Activated CD4-positive, alpha-beta T cell treated with anti-CD3 and anti-CD28 coated beads, Interleukin-2, amount 50 U/mL, for 16 hours (primary cell): ENCODE measurements at places on chromosomes 5 and 9.

DNA sequence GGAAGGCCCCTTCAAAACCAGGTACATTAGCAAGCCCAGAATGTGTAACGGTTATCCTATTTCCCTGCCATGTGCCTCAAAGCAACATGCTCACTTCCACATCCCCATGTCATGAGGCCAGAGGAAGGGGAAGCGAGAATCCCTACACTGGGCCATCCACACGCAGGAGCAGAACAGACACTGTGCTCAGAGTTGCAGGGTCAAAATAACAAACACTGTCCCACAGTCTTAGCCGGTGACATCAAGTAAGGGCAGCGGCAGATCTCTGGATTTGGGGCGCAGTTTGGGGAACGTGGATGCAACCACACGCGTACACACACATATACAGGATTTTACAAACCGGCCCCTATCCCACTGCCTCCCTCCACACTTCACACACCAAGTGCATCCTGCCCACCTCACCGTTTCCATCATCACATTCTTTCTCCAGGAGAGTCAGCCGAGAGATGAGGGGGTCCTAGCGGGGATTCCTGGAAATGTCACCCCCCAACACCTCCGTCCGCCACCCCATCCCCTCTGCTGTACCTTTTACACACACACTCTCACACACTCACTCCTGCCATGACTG lies 776 bp downstream of the APBA1 start:
- no peak for DNase-seq

DNA sequence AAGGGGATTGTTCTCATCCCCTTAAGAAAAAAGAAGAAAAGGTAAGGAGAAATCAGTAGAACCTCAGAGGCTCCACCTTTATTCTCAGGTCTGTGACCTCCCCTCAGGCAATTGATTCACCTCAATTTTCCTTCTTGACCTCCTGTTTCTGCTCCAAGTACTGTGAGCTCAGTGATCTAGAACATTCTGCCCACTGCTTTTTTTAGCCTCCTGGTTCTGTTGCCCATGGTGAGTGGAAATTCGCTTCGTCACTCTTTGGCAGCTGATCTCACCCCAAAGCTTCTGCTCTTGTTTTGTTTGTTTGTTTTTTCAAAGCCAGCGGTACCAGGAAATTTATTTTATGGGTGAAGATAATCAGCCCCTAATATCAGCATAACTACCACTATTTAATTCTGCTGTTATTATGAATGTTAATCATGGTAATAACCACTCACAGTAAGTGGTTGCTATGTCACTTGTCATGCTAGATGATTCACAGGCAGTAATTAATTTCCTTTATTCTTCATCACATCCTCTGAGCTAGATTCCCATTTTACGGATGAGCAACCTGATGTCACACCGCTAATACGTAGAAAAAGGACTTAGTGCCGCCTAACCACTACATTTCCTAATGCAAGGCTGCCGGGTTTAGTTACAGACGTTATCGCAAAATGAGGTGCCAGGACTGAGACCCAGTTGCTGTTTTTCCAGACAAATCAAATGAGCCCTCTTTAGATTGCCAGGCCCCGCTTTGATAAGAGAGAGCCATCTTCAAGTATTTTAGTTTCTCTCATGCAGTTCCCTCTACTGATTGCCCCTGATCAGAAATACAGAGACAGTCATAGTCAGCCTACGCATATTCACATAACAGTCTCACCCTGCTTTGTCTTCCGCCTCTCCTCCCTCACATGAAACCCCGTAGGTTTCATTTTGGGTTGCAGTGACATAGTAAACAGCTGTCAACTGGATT lies 78.2 kb downstream of the CYFIP2 start:
- DNase-seq, result peak; percentile 68

- no peak for DNase-seq
Measured at GRCh38 chr5:59831326-59832010, 62.1 kb downstream of the PDE4D start.

DNA sequence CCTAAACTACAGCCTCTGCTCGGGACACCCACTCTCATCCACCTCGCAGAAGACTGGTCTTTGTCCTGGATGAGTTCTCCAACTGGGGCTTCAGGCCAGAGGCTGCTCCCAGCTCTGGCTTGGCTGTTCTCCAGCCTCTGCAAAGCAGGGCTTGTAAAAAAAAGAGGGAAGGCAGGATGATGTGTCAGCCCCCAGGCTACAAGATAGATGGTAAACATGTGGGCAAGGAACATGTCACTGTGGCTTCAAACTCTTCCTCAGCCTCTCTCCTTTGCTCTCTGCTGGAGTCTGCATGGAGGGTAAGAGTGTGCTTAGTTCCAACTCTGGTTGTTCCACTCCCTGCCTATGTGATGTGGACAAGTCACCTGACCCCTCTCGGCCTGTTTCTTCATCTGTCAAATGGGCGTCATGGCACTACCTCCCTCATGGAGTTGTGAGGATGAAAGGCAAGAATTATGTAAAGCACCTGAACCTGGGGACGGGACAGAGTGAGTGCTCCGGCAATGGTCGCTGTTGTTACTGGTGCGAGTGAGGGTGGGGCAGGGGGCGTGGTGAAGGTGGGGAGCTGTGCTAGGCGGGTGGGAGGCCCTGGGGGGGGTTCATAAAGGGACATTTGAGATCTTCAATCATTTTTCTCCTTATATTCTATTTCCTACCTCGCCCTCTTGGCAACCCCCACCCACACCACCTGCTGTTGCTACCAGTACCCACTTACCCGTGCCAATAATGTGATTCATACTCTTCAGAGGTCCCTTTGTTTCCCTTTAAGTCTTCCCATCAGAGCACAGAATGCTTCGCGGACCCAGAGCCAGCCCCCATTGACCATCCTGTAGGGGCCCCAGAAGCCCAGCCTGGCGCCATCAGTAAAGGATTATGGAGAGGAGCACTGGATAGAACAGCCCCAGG lies 6.8 kb upstream of the ZNF79 start:
- DNase-seq, result no peak

GRCh38 chr9:127789179-127789578 lies 3.3 kb downstream of the CDK9 start:
- DNase-seq, result no peak

- no peak for DNase-seq
Measured at GRCh38 chr9:113695440-113695851, 180.7 kb upstream of the ZNF618 start.

DNA sequence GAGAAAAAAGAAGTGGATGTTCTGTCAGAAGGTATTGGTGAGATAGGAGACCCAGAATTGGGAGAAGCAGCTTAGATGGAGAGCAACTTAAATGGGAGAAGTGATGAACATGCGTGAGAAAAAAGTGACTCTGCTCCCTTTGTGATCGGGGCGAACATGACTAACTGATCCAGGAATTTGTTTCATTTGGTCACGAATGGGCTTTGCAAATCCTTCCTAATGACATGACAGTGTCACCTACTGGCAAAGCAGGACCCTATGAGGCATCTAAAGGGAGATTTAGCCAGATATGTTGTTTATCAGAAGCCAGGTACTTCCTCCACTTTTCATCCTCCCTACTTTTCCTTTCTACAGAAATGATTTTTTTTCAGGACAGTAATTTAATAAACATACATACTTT lies 787.4 kb upstream of the RGMB start:
- no peak for DNase-seq

GRCh38 chr9:34252670-34253459 lies 74.0 kb downstream of the UBAP1 start:
- DNase-seq, result peak; percentile 71

GRCh38 chr5:143080982-143081381 lies 310.8 kb downstream of the ARHGAP26 start:
- no peak for DNase-seq

DNA sequence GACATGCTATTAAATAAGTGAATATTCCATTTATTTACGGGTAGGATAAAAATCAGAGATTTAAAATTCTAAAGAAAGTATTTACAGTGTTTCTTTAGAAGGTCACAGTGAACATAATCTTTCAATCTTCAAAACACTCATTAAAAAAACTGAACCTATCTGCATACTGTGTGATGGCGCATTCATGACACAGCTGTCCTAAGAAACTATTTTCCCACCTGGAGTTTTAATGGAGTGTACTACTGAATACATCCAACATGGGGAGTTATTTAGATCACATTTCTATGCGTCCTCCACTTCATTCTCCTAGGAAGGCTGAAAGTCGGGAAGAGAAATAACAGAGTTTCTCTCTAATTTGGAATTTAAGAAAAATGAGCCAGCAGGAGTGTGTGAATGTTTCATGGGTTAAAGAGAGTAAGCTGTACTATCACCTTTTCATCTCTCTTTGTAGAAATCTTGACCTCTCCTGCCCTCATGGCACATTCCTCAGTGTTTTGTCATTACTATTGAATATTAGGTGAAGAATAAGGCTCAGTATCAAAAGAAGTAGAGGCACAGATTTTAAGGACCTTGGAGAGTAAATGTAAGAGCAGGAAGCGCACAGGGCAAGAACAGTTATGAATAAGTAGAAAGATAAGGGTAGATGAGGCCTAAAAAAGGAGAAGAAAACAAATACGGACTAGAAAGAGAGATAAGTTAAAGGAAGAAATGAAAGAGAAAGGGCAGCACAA lies 551.2 kb upstream of the TUSC1 start:
- no peak for DNase-seq

DNA sequence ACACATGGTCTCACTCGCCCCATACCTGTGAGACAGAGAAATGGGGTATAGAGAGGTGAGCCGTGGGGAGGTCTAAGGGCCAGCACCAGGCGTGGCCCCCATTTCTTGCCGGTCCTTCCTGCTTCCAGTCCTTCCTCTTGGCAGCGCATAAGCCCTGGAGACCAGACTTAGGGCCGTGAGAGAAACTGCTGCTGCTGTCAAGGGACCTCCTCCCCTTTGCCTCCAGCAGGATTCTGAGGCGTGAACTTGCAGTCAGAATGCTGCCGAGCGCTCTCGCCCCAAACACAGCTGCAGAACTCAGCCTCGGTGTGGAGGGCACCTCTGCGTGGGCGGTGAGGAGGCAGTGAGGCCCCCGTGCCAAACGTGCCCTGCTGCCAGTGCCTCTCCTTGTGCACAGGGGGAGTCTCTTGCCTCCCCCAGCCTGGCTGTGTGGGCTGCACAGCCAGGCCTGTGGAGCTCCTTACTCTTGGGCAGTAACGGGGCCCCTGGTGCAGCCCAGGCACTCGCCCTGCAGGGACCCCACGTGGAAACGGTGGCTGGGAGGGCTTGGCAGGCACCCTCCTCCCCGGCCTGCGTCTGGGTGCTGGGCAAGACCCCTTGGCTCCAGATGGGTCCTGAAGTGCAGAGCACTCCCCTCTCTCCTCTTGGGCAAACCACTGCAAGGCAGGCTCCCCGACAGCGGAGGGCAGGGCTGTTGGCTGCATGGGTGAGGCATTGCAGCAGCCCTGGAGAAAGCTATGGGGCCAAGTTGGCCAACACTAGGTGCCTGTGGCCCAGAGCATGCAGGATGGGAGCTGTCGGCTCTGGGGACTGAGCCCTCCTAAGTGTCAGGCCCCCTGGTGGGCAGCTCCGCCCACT lies 85.4 kb downstream of the RXRA start:
- DNase-seq, result no peak

GRCh38 chr9:110887276-110887675 lies 151.0 kb downstream of the LPAR1 start:
- DNase-seq, result no peak

GRCh38 chr5:81972492-81972783 lies 615 bp downstream of the ATG10 start:
- no peak for DNase-seq

- peak; percentile 85 for DNase-seq
Measured at GRCh38 chr9:749716-750115, 91.8 kb upstream of the DMRT1 start.

GRCh38 chr5:73486119-73486899 lies 11.9 kb upstream of the BTF3 start:
- DNase-seq, result no peak

- no peak for DNase-seq
Measured at GRCh38 chr9:107480386-107480789, 9.2 kb downstream of the KLF4 start.

GRCh38 chr9:130432362-130432761 lies 12.4 kb upstream of the ASS1 start:
- no peak for DNase-seq

DNA sequence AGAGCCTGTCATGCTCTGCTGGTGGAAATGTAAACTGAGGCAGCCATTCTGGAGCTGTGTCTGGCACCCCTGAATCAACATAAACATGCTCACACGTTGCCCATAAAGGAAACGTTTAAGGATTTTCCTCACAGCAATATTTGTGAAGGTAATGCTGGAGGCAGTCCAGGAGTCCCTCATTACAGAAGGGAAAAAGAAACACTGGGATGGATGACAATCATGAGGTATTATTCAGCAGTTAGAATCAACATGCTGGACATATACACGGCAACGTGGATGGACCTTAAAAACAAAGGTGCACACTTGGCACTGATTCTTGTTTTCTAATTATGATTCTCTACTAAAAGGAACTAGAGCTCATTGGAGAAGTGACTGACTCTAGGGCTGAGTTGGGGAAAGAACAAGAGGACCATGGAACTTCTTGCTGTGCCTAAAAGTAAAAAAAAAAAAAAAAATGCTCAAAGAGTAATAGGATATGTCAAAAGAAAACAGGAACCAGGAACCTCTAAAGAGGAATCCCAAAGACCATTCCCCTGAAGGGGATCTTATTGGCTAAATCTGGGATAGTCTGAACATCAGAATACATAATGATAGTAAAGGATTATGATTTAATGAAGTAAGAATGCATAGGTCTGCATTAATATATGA lies 18.6 kb downstream of the B4GALT1 start:
- no peak for DNase-seq

DNA sequence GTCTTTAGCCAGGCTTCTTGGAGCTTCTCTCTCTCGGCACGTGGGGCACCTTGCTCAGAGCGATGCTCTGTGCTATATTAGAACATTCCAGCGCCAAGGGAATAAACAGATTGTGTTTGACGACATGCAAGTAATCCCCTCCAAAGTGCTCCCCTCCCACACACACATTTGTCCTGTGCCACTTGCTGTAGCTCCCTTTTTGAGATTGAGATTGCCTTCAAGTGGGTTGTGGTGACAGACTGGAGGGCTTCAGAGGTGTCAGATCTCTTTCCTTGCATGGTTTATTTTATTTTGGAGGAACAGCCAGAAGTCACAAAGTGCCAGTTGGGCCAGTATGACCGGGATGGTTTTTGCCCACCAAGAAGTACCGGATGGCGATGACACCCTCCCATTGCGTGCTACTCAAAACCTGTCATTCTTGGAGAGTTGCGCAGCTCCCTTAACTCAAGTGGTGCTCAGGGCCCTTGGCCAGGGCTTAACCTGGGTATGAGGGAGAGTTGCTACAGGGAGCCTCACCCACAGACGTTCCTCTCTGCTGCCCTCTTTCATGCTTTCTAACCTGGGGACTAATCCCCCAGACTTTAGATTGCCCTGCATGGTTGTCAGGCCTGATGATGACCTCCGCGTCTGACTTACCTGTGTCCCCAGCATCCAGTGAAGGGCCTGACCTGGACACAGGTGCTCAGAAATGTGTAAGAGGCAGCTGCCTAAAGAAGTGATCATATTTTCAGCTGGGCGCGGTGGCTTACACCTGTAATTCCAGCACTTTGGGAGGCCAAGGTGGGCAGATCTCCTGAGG lies 18.8 kb upstream of the RPL26L1 start:
- no peak for DNase-seq

GRCh38 chr9:122356627-122357026 lies 14.2 kb upstream of the PTGS1 start:
- DNase-seq, result no peak
